ENCODE measurements at places on chromosomes 11 and 22.

GRCh38 chr11:62654297-62654696 is 1.2 kb upstream of the INTS5 start:
- DNase-seq: no peak

DNA sequence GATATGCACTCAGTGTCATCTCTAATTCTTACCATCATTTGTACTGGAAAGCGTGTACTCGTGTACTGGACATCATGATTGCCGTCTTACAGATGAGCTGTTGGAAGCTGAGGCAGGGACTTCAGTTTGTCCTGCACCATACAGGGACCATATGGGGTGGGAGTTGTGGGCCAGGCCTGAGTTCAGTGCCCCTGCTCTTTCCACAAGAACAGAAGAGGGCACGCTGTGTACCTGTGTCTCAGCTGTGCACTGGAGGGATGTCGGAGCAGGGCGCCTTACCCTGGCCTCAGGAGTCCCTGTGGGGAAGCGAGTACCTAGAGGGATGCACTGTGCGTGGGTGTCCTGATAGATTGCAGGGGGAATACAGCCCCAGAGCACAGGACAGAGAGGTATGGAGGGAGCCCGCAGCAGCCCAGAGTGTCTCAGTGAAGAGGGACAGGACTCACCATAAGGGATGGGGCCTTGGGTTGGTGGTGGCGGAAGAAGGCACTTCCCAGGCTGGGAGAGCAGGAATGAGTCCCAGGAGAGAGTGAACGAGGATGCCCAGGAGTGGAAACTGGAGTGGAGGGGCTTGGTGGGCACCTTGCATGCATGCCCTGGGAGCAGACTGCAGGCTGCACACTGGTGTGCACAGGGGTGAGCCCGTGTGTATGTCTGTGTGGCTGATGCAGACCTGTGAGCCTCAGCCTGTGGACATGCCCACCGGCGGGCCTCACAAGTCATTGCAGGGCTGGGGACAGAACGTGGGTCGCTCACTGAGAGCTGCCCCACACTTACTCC is 329.7 kb downstream of the TBC1D22A start:
- no peak for DNase-seq

DNA sequence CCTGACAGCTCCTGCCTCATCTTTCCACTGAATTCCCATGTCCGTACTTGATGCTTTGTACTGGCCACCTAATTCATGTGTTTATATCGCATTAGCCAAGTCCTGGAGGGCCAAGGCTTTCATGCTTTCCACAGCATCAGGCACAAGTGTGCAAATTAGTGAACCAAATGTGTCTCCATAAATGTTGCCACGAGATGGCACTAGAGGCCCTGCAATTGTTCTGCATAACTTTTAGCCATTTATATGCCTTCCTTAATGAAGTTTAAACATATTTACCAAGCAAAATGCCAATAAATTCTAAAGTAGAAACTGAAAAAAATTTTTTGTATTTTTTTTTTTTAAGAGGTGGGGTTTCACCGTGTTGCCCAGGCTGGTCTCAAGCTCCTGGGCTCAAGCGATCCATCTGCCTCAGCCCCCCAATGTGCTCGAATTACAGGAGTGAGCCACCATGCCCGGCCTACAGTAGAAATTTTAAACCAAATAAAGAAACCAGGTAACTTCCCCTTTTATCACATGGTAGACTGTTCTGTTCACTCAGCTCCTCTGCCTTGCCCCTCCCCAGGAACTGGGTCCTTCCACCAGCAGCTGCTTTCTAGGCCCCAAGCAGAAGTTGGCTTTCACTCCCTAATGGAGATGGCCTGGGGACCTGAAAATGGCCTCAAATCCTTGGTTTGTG is 20.8 kb upstream of the IL18BP start:
- DNase-seq: peak; percentile 80

- no peak for DNase-seq
Observed at GRCh38 chr22:18091916-18092526, 14.2 kb downstream of the PEX26 start.

GRCh38 chr22:46007848-46008261 is 30.9 kb upstream of the WNT7B start:
- peak; percentile 90 for DNase-seq

DNA sequence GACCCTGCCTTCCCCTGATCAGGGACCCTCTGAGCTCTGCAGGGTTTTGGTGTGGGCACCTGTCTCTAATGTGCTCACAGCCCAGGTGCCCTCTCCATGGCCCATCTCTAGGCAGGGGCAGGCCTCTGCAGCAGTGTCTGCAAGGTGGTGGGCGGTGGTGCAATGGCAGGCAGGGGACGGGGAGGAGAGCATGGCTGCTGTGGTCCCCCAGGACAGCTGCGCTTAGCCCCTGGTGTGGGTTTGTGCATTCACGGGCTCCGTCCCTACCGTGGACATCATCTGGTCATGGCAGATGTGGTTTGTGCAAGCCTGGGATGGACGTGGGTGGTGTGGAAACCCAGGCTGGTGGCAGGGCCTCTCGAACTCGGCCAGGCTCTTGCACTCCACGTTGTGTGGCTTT is 443.1 kb downstream of the TBC1D22A start:
- DNase-seq: no peak

GRCh38 chr22:45166932-45167331 is 3.2 kb downstream of the NUP50 start:
- no peak for DNase-seq

DNA sequence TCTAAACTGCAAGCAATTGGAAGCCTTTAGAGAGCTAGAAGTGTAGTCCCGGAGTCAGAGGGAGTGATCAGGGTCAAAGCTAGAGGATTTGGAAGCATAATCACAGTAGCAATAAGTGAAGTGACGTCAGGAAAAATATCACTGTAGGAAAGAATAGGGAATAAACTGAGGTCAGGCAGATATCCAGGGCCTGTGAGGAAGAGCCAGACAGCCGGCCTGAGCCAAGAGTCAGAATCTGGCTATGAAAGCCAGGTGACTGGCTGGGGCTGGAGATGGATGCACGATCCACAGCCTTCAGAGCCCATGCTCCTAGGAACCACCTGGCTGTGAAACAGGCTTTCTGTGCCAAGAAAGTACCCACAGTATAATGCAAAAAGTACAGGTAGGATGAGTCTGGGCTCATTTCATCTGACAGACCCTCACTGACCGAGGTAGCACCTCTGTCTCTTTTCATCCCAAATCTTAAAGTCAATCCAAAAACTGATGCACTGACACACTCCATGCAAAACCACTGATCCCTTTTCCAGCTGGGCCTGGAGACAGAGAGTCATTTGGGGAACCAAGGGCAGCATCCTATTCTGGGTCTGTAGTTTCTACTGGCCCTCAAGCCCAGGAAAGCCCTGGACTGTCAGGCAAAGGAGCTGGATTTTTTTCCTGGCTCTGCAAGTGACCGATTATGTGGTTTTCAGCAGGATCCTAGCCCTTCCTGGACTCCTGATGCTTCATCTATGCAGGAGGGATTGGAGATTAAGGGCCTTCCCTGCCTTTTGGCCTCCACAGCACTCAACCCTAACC is 21.3 kb downstream of the TRIM66 start:
- DNase-seq: no peak

DNA sequence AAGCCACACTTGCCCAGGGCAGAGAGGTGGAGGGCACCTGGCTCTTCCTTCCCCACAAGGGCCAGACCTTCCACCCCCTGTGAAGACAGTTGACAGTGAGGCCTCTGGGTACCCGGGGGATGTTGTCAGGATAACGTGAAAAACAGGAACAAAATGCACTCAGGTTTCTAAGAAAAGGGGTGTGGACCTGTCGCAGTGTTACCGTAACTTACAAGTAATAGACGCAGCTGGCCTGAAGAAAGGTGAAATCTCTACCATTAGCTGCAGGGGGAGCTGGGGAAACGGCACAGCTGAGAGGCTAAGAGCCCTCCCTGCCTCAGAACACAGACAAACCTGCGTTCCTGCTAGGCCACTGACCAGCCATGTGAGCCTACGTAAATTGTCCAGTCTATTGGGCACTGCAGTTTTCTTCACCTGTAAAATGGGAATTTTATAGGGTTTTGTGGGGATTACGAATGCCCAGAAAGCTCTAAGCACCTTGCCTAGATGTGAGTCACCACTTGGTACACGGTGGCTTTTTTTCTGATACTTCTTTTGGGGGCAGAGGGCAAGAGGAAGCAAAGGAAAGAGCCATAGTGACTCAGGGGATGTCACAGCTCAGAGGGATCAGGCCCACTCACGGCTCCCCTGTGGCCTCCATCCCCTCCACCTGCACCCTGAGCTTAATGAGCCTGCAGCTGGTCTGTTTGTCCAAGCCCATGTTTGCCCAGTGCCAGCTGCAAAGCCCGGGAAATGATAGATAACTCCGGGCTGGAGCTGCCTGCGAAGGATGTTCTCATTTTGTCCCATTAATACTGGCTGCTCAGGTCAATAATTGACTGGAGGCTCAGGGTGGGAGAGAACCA is 18.4 kb upstream of the CABP7 start:
- no peak for DNase-seq

- DNase-seq: no peak
Observed at GRCh38 chr11:124602193-124602592, 9.0 kb upstream of the PANX3 start.

- no peak for DNase-seq
Observed at GRCh38 chr11:116925050-116925449, 87.6 kb upstream of the APOA1 start.

DNA sequence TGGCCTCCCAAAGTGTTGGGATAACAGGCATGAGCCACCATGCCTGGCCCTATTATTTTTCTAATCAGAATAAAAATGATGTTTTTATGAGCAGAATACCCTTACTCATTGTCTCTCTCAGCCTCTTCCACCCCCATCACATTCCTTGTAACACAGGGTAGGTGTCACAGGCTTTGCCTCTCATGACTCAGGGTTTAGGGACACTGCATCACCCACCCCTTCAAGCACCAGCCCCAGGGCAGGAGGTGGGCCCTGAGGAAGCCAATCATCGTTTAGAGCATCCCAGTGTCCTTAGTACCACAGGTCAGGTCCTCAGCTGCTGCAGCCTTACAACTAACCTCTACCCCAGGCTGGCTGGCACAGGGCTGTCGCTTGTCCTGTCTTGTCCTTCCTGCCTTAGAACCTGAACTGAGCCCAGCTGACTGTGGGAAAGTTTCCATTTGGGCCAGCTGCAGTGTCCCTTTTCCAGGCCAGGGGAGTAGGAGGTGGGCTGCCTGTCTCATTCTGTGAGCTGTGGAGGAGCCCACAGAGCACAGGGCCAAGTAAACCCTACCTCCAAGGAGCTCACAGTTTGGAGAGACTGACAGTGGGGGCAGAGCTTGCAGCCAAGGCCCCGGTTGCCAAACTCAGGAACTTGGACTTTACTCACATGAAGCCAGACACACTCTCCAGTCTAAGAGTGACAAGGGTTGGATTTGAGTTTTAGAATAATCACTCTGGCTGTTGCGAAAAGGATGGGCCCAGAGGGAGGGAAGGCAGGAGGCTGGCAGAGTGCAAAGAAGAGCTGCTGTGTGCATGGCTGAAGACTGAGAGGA is 19.5 kb upstream of the UVRAG start:
- DNase-seq: no peak

DNA sequence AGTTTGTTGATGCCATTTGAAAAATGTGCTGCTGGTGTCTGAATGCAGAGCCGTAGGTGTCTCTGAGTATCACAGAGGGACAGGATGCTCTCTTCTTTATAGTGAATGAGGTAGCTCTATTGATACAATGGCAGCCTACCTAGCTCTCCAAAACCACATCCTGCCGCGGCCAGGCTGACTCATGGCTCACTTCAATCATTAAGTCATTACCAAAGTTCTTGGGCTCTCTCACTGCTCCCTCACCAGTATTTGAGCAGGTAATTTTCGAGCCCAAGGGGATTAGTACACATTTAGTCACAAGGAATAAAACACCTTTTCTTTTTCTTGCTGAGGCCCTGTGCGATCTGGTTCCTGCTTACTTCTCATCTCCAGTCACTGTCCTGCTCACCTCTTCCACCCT is 509.0 kb upstream of the LARGE1 start:
- DNase-seq: no peak

DNA sequence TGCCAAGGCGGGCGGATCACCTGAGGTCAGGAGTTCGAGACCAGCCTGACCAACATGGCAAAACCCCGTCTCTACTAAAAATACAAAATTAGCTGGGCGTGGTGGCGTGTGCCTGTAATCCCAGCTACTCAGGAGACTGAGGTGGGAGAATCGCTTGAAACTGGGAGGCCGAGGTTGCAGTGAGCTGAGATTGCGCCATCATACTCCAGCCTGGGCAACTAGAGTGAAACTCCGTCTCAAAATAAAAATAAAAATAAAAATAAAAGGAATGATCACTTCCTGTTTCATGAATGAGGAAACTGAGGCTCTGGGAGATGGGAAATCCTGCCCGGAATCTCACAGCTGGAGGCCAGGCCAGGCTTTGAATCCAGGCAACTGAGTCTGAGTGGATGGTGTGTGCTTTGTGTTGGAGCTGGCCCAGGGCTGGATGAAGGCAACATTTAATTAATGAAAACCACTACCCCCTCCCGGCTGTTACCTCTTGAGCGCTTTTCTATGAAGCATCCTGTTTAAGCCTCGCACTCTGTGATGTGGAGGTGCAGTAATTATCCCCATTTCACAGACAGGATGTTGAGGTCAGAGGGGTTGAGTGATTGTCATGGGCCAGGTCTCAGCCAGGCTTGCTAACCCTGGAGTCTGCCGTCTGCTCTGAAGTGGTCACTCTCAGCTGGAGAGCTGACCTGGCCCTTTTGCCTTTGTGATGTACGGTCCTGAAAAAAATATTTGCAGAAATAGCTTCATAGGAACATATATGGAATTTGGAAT is 27.8 kb downstream of the LRP5 start:
- DNase-seq: no peak

DNA sequence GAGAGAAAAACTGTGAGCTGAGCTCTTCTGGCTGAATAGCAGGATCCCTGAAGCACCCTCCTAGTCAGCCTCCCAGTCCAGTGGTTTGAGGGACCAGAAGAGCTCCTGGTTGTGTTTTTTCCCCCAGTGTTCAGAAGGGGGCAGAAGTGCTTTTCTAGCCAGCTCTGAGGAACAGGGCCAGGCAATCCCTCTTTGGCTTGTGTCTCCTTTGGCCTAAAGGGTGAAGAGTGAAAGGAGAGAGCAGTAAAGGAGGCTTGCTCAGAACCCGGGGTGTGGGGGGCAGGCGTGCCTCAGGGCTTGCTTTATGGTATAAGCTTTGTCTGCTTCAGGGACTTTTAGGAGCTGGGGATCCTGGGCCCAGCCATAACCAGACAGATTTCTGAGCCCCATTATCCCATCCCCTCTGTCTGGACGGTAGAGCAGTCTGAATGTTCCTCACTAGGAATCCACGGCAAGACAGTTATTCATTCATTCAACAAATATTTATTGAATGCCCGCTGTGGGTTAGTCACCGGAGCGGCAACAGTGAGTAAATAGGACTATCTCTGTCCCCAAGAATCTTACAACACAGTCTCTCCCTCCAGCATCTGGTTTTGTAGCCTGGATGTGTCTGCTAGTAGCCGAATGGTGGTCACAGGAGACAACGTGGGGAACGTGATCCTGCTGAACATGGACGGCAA is 14.5 kb downstream of the ACP2 start:
- peak; percentile 50 for DNase-seq

- peak; percentile 7 for DNase-seq
Observed at GRCh38 chr11:22558664-22559063, 67.0 kb downstream of the FANCF start.

- peak; percentile 17 for DNase-seq
Observed at GRCh38 chr11:83813296-83813695, 527.1 kb upstream of the CCDC90B start.

GRCh38 chr11:108206171-108206570 is 16.3 kb downstream of the NPAT start:
- no peak for DNase-seq
